Vagina (tissue), 2 donors: ENCODE measurements at places on chromosomes 6 and 20.

GRCh38 chr6:148349466-148349865 is 6.8 kb downstream of the SASH1 start:
- no peak for DNase-seq

- DNase-seq, result no peak
Observed at GRCh38 chr6:110341067-110341466, 17.1 kb downstream of the METTL24 start.

DNA sequence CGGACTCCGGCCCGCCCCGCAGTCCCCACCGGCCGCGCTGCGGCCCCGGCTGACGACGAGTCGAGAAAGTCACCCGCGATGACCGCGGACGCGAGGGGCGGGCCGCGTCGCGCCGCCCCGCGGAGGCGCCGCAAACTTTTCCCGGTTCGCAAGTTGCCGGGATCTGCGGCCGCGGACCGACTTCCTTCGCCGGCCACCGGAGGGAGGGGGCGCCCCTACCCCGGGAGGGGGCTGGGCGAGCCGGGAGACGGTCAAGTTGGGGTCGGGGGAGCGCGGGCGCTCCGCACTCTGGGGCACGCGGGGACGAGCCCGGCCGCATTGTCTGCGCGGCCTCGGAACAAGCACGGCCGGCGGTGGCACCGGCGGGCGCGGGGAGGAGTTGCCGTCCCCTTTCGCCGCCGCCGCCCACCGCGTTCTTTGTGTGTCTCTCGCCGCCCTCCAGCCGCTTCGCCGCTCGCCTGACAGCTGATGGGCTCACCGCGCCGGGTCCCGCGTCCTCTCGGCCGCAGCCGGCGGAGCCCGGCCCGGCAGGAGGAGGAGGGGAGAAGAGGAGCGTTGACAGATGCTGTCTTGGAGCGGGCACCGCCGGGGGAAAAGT is 131.6 kb downstream of the OGFRL1 start:
- no peak for DNase-seq

DNA sequence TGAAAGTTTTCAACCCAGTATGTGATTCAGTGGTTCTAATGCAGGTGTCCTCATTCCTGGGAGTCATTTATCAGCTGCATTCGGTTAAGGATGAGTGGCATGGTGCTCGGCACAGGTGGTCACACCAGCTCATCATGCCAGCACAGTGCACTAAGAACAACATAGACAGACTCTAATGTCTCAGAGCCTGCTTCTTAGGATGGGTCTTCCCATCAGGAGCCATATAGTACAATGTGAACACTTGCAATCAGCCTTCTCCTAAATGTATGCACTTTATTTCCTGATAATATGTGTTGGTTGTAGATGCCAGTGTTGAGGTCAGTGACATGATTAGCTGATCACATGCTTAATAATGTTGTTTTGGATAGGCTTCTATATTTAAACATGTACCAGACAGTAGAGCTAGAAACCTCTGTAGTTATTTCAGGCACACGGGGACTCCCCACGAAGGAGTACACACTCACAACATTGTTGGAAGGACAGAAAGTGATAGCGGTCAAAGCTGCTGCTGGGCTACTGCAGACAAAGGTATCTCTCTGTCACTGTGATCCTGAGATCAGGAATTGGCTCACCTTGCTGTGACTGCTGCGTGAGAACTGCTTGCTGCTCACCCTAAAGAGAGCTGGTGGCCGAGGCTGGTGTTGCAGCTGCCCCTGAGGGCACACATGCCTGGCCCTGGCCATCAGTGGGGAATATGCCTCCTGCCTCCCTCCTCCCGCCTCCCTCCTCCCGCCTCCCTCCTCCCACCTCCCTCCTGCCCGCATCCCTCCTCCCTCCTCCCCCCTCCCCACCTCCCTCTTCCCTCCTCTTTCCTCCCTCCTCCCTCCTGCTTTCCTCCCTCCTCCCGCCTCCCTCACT is 195.4 kb downstream of the SMOC2 start:
- no peak for DNase-seq

DNA sequence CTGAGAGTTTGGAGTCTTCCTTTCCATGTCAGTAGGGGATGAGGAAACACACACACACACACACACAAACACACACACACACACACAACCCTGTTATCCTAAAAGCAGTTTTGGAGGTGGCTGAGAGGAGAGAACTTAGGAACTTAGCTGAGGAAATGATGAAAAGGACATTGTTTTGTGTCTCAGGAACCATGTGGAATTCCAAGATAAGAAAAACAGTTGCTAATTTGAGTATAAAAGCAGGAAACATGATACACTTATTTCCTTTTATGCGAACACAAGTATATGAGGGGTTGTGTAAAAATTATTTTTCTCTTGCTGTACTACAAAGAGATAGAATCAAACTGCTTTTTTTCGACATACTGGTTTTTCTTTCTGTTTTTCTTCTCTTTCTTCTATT is at the start of gene MYCT1:
Gene MYCT1, plus strand, starts transcription at position 264 of the 400 bp plus-strand sequence. Its CDS starts 6 bp downstream, at position 270.
- no peak for DNase-seq

DNA sequence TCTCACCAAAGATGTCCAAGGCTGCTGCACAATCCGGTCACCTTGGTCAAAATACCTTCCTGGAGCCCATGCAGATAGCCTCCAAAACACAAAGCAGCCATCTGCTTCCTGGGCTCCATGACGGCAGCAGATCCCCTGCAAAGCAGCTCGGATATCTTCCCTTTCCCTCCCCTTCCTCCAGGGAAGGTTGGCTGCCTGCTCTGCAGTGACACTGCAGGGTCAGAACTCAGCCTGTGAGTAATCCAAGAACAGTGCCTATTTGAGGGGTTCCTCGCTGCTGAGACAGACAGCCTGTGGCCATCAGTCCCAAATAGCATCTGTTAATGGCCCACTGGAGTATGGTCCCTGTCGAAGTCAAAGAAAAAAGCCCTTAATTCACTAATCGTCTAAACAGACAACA is 270.8 kb downstream of the PREX1 start:
- no peak for DNase-seq

DNA sequence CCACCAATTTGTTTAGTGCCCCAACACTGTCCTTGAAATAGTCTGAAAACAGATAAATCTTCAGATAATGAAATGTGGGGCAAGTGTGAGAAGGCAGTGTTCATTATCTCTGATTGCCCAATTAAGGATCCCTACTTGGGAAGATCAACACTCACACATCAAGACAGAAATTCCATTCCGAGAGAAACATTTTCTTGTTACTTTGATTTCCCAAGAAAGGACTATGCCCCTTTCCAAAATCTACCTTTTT is 16.2 kb downstream of the HMGN4 start:
- no peak for DNase-seq

DNA sequence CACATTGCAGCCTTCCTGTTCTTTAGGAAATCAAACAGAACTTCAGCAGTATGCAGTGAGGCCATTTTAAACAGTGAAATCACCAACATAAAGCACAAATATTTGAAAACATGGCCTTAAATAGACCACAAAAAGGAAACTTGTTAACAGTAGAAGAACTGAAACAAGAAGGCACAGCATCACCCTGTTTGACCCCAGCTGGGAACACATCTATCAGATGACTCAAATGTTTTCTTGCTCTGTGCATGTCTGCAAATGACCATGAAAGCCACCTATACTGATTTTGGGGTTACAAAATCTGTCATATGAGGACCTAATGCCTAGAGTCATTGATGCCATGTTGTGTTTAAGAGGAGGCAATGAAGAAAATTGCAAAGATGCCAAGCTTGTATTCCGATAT is 123.8 kb upstream of the ADGRF1 start:
- DNase-seq, result no peak

GRCh38 chr6:25966711-25967110 is 4.1 kb downstream of the TRIM38 start:
- DNase-seq, result no peak

- DNase-seq, result no peak
Observed at GRCh38 chr20:39756369-39756768, 794.2 kb downstream of the DHX35 start.

GRCh38 chr6:157134402-157135047 is 188.8 kb downstream of the TMEM242 start:
- peak; percentile 77 for DNase-seq

GRCh38 chr6:20882014-20882413 is 347.8 kb downstream of the CDKAL1 start:
- DNase-seq, result no peak

- no peak for DNase-seq
Observed at GRCh38 chr20:19211661-19212468, 577 bp upstream of the SLC24A3 start.

DNA sequence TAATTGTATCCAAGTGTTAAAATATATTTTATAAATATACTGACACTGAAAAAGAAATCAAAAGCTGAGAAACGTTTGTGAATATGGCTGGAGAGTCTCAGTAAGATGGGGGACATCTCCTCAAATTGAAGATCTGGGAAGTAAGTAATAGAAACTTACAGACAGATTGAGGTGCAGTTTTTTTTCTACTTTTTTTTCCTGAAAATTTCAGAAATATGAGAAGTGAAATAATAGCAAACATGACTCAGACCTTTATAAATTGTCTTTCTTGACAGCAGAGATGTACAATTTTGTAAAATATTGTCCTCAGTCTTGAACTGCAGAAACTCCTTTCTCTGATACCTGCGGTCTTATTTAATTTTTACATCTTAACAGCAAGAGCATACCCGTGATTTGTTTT is 347.1 kb downstream of the UTRN start:
- no peak for DNase-seq

DNA sequence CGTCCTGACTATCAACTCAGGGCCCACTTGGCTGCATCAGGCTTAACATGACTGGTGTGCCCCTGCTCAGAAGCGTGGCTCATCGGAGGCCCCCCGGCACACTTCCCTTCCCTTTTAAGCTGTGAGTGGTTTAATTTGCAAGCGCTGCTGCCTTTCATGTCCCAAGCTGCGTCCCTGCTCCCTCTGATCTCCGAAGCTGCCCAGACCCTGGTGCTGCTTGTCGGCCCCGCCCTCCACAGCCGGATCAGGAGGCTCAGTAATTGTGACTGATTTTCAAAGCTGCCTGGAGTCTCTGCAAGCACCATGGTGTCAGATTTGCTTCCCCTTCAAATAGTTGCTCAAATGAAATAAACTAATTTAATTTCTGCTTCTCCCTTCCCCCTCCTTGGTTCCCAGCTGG is 71.1 kb downstream of the CDH22 start:
- DNase-seq, result no peak

GRCh38 chr6:82957171-82957867 is 108.3 kb downstream of the UBE3D start:
- DNase-seq, result no peak

DNA sequence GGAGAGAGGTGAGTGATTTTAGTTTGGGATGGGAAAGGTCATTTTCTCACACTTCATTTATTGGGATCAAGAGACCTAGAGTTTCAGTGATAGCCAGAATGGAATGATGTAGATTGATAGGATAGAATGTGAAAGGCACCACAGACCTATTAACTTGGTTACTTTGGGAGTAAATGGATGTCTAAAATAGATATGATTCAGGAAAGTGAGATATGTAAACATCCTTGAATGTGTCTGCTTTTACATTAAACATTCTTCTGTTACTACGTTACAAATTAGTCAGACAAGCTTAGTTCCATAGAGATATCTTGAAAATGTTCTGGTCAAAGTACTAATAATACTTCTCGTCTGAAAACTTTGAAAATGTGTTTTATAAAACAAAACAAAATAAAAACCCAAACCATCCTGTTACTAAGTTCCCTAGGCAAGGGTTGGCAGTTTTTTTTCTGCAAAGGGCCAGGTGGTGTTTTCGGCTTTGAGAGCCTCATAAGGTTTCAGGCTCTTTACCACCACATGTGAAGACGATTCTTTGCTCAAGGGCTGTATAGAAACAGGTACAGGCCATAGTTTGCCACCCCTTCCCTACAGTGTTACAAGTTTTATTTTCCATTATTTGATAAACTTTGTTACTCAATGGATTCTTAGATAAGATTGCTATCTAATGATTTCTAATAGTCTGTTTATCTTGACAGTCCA is 3.4 kb downstream of the CYB5R4 start:
- no peak for DNase-seq

GRCh38 chr6:39113788-39114187 is 1.2 kb downstream of the SAYSD1 start:
- no peak for DNase-seq

- DNase-seq, result no peak
Observed at GRCh38 chr20:58818586-58819285, 32.0 kb downstream of the GNAS-AS1 start.

DNA sequence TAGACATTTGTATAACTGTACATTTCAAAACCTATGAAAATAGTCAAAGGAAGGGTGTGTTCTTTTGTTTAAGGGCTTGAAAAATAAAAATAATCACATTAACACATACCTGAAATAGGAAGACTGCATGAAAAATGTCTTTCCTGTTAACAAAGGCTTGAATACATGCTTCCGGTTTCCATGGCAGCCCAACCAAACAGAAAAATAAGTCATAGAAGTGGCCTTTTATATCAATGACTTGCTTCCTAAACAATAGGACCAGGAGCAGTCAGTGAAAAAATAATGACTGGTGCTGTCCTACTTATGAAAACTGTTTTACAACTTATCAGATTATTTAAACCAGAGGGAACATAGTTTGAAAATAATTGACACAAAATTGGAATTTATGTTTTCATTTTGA is 412.6 kb upstream of the PLCB4 start:
- no peak for DNase-seq

GRCh38 chr6:141667580-141668309 is 465.0 kb upstream of the GJE1 start:
- DNase-seq, result no peak

DNA sequence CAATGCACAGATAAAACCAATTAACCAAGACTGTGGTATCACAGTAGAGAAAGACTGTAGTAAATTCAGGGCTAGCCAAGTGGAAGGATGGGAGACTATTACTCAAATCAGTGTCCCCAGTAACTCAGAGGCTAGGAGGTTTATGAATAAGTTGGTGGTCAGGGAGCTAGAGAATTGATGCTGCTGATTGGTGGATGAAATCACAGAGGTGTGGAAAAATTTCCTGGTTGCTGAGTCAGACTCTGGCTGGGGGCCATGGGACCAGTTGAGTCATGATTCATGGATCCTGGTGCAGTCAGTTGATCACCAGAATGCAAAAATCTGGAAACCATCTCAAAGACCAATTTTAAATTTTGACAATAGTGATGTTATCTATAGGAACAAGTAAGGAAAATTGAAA is 555.9 kb downstream of the C6orf118 start:
- DNase-seq, result no peak

GRCh38 chr6:8743170-8743745 is 307.9 kb upstream of the SLC35B3 start:
- DNase-seq, result no peak

DNA sequence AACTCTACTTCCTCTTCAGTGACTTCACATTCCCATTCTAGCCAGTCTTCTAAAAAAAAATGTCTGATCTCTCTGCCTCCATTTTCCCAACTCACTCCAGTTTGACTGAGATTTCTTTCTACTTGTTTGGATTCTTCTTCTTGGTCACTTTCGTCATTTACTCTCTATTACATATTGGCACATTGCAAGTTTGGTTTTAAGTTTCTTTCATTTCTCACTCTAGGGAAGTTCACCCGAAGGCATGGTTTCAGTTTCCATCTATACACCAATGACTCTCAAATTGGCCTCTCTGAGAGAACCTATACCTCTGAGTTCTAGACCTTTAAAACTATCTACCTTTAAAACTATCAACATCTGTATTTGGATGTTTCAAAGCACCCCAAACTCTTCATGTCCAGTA is 51.3 kb downstream of the CD109 start:
- DNase-seq, result no peak
